Retina (tissue), 1 donor: ENCODE measurements at places on chromosomes 6 and 20.

- DNase-seq: no peak
Observed at GRCh38 chr6:154435400-154435945, 75.0 kb downstream of the CNKSR3 start.

DNA sequence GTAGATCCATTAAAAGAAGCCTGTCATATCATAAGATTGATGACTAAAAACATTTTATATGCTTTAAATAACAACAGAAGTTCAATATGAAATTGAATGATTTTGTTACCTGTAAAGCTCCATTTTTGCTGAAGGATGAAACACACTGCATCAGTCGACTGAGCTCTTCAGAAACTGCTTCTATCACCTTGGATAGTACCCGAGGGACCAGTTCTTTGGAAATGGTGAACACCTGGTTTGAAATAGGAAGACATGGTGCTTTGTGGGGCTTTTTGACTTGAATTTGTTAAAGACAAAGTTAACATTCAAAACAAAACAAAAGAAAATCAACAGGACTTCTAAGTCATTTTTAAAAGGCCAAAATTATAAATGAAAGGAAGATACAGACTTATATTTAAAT lies 105.7 kb downstream of the IRF4 start:
- DNase-seq: no peak

GRCh38 chr20:57622579-57623381 lies 2.6 kb upstream of the ZBP1 start:
- DNase-seq: peak; percentile 61

DNA sequence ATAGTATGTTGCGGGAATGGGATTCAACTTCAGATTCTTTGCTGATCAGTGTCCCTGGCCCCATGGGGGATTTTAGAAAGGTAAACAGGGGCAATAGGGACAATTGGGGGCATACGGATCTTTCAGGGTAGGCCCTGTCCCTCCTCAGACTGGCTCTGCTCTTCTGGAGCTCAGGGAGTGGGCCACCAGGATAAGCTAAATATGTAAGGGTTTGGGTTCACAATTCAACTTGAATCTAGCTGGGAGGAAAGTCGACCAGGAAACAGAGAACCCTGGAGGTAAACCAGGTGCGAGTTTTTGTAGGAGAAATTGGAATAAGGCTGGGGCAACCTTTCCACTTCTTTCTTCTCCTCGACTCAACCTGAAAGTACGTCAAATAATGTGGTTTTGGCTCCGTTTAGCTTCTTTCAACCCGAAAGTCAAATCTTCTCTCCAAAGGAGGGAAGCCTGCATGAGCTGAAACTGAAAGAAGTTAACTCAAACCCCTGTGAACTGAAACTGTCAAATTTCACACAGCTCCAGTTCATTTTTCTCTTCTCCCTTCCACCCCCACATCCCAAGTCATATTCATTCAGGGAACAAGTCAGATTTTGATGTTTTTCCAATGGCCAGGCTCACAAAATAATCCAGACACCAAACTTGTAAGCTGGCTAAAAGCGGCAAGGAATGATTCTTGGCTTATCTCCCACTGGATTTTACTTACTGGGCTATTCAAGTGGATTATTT lies 278.2 kb downstream of the CLIC5 start:
- no peak for DNase-seq

DNA sequence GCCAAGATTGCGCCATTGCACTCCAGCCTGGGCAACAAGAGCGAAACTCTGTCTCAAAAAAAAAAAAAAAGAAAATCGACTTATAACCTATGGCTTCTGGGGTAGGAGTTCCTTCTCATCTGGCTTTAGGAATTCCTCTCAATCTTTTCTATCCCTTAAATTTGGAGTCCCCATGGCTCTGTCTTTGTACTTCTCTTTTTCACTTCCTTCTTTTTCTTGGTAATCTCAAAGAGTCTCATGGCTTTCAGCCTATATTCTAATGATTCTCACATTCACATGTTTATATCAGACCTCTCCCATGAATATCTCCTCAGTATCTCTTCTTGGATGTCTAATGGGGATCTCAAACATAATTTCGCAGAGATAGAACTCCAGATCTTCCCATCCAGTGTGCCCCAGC lies 42.8 kb upstream of the RALGAPA2 start:
- no peak for DNase-seq

- DNase-seq: no peak
Observed at GRCh38 chr6:28205879-28206278, 19.2 kb upstream of the ZSCAN9 start.

- no peak for DNase-seq
Observed at GRCh38 chr6:20909621-20910020, 375.4 kb downstream of the CDKAL1 start.

DNA sequence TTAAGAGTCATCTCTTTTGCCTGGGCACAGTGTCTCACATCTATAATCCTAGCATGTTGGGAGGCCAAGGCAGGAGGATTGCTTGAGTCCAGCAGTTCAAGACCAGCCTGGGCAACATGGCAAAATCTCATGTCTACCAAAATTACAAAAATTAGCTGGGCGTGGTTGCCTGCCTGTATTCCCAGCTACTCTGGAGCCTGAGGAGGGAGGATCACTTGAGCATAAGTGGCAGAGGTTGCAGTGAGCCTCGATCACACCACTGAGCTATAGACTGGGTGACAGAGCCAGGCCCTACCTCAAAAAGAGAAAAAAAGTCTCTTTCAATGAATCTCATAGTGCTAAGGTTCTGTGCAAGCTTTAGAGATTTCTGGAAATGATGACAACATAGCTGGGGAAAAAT lies 1.5 kb downstream of the HLA-DRB1 start:
- DNase-seq: no peak

GRCh38 chr6:90384720-90385119 lies 88.1 kb upstream of the BACH2 start:
- no peak for DNase-seq

- no peak for DNase-seq
Observed at GRCh38 chr6:78749326-78749725, 118.0 kb upstream of the IRAK1BP1 start.

GRCh38 chr6:111657146-111657545 lies 51.5 kb upstream of the TRAF3IP2 start:
- no peak for DNase-seq

DNA sequence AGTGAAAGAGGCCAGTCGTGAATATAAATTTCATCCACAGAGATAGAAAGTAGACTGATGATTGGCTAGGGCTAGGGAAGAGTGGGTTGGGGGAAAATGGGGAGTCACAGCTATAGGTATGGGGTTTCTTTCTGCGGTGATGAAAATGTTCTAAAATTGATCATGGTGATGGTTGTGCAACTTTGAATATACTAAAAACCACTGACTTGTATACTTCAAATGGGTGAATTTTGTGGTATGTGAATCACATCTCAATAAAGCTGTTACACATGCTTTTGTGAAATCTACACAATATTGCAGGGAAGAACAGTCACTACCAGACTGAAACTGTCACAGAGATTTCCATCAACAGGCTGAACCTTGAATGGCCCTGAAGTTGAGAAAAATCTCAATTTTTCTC lies 61.5 kb downstream of the LYRM4 start:
- no peak for DNase-seq

DNA sequence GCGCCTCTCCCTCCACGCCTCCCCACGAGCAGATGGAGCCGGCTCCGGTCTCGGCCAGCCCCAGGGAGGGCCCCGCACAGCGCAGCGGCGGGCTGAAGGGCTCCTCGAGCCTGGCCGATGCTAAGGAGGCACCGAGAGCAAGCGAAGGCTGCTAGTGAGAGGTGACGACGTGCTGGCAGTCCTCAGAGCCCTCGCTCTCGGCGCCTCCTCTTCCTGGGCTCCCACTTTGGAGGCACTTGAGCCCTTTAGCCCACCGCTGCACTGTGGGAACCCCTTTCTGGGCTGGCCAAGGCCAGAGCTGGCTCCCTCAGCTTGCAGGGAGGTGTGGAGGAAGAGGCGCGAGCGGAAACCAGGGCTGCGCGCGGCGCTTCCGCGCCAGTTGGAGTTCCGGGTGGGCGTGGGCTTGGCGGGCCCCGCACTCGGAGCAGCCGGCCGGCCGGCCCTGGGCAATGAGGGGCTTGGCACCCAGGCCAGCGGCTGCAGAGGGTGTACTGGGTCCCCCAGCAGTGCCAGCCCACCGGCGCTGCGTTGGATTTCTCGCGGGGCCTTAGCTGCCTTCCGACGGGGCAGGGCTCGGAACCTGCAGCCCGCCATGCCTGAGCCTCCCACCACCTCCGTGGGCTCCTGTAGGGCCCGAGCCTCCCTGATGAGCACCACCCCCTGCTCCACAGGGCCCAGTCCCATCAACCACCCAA lies 2.5 kb upstream of the TMEM14C start:
- DNase-seq: peak; percentile 74

DNA sequence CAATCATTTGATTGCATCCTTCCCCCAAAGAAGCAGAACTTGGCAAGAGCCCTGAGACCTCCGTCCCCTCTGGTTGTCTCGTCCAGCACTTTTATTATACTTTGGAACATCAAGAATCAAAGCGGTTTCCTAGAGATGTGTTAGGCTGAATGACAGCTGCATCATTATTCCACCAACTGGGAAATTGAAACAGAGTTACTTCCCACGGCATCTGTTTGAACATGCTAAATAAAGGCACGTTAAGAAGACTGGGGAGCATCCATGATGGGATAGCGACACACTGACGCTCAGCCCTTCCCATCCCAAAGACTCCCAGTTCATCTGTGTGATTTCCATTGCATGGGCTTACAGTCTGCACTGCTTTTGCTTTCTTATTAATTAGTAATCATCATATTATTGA lies 147.8 kb downstream of the TBC1D7 start:
- peak; percentile 33 for DNase-seq
